Bronchus fibroblast of lung (primary cell): ENCODE measurements at places on chromosomes 5 and 9. TPM values are rescaled to one million over a fixed set of nuclear protein-coding genes. Genes with fewer than 3 reads are reported as not detected.

MACIR gene
- total RNA-seq, result 4.5 and 6.4 TPM in 2 replicates

CD72 gene
- total RNA-seq, result 0.50 and 1.0 TPM in 2 replicates

GABRA6 gene
- not detected in 2 replicates for total RNA-seq

CDX1 gene
- not detected in 2 replicates for total RNA-seq

NIPAL4 gene
- 0.50 TPM in 1 of 2 replicates, not detected in the other for total RNA-seq

HSPB3 gene
- total RNA-seq, result not detected in 2 replicates
